ENCODE measurements at places on chromosomes 12 and 14.
A peak's percentile ranks its signal among the peaks of the same experiment; 100 is the strongest.

DNA sequence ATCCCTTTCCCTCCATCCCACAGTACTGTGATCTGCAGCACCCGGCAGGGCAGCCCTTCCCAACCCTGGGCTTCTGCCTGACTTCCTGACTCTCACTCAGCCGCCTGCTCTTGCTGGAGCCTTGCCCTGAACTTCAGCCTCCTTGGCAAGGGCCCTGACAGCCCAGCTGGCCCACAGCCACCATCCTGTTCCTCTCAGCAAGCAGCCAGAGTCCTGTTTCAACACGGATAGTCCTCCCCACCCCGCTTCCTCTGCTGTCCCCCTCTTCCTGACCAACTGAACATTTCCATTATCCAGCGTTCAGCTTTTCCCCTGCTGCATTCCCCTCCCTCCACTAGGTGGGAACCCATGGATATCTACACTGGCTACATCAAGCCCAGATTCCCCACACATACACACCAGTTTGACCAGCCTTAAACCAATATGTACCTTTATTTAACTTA lies 74.0 kb upstream of the MDM1 start:
- DNase-seq = no peak

GRCh38 chr14:23121361-23121771 lies 2.3 kb upstream of the CEBPE start:
- no peak for DNase-seq

- DNase-seq = no peak
Measured at GRCh38 chr12:14619741-14620501, 52.2 kb upstream of the PLBD1 start.

GRCh38 chr14:69827560-69827959 lies 30.5 kb upstream of the SLC10A1 start:
- DNase-seq = no peak

- DNase-seq = no peak
Measured at GRCh38 chr12:71186571-71187288, 28.9 kb upstream of the TSPAN8 start.

GRCh38 chr14:98167705-98168104 lies 1104.3 kb downstream of the BCL11B start:
- no peak for DNase-seq

GRCh38 chr12:46680506-46680905 lies 145.3 kb downstream of the SLC38A4 start:
- DNase-seq = no peak

- no peak for DNase-seq
Measured at GRCh38 chr12:32450768-32451167, 51.4 kb downstream of the FGD4 start.

- no peak for DNase-seq
Measured at GRCh38 chr12:99119449-99119848, 474.4 kb downstream of the APAF1 start.

GRCh38 chr12:49295082-49295936 lies at the start of gene PRPH:
Gene PRPH (plus strand): TSS chr12:49295147. CDS start chr12:49295201, 54 bp downstream.
- DNase-seq = no peak

DNA sequence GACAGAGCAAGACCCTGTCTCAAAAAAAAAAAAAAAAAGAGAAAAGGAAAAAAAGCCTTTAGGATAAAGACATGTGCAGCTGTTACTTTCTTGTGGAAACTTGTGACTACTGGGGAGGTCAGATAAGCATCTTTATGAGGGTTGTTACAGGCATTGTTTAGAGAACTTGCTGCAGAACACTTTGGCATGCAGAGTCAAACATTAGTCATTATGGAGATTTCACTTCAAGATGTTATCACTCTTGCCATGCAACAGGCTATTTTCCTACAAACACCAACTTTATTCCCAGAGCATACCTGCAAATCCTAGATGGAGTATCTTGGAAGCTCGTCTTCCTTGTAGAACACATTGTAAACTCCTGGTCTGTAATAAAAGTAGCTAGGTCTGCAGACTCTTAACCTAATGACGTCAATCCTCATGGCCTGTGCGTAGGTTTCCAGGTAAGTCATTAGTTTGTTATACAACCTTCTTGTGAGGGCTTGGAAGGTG lies 36.3 kb upstream of the WDR89 start:
- no peak for DNase-seq

- DNase-seq = no peak
Measured at GRCh38 chr14:91350483-91350812, 67.2 kb downstream of the CCDC88C start.

DNA sequence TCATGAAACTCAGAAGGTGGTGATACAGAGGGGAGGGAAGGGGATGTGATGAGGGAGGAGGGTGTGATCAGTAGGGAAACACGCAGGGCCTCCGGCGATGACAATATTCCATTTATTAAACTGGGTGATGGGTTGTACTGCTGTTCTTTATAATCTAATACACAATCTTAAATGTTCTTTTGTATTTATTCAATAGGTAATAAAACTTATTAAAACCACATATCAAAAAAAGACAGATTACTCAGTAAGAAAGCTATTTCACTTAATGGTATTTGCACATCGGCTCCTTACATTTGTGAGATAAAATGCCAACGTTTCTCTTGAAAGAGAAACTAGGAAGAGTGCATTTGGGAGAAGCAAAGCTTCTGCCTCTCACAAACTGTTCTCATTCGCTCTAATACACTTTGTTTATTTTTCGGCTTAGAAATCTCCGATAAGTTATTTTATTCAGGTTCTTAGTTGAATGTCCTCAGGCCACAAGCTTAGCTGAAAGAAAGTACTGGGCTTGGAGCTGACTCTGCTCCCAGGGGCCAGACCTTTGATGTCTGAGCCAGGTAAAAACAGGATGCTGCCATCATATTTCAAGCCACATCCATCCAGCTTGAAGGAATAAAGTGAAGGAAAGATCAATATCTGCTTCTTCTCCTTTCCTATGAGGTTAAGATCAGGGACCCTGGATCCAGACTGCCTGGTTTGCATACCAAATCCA lies 17.5 kb downstream of the STON2 start:
- no peak for DNase-seq

DNA sequence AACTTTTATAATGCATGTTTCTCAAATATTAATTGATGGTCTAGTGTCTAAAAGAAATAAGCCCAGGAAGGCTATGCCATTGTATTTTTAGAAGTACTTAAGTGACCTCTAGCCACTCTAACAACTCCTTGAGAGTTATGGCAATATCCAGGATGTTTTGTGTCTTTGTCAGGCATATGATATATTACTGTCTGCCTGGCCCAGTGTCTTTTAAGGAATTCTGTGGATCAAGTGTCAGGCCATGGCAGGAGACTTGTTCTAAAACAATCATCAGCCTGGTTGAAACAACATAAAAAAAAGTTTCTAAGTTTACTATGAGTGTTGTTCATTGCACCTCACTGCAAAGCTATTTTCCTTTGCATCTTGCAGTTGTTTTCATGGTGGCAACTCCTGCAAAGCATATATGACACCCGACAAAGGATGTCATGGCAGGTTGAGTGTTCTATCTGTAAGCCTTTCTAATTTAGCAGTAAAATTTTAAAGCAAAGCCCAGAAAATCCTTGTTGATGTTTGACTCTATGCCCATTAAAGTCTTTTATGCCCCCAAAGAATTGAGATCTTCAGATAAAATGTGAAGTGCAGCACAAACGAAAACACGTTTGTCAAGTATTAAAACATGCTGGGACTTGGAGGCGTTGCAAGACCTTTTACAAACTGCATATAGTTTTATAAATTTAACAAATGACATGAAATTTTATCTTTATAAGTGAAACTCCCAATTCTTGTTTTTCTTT lies 89.5 kb upstream of the SLC38A2 start:
- no peak for DNase-seq

DNA sequence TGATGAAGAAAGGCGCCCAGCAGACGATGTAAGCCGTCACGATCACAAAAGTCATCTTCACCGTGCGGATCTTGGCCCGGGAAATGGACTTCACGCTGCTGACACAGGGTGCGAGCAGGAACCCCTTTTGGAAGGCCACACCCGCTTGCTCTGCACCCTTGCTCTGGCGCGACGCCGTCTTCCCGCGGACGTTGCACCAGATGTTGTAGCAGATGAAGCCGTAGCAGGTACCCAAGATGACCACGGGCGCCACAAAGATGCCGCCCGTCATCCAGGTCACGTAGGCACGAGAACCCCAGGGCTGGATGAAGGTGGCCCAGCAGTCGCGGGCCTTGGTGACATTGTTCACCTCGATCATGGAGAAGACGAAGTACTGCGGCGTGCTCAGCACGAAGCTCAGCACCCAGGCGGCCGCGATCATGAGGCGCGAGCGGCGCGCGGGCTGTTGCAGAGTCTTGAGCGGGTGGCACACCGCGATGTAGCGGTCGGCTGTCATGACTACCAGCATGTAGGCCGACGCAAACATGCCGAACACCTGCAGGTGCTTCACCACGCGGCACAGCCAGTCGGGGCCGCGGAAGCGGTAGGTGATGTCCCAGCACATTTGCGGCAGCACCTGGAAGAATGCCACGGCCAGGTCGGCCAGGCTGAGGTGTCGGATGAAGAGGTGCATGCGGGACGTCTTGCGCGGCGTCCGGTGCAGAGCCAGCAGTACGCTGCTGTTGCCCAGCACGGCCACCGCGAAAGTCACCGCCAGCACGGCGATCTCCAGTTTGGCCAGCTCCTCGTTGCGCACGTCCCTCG lies 890 bp downstream of the AVPR1A start:
- no peak for DNase-seq

- no peak for DNase-seq
Measured at GRCh38 chr12:114512351-114512750, 106.4 kb upstream of the TBX5 start.

GRCh38 chr12:6354495-6355393 lies 12.9 kb upstream of the TNFRSF1A start:
- no peak for DNase-seq

DNA sequence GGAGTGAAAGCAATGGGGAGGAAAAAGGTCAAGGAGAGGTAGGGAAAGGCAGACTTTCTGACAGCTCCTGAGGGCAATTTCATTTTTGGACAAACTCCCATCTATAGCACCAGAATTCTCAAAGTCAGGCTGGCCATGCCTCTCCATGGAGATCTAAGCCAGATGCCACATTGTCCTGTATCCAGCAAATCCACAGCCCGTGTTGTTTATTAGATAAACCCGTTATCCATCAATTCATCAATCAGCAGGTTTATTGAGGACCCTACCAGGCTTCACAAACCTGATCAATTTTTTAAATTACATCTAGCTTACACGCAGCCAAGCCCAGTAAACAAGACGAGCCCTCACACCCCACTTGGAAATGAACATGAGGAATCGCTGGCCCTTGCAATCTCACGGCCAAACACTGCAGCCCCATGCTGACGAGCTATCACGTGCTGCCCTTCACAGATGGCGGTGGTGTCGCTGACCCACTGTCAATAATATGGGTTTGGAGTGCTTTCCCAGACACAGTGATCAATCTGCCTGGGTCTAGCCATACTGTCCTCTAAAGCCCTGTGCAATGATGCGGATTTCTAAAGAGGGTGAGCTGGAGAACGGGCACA lies 332.9 kb downstream of the DPF3 start:
- DNase-seq = no peak

DNA sequence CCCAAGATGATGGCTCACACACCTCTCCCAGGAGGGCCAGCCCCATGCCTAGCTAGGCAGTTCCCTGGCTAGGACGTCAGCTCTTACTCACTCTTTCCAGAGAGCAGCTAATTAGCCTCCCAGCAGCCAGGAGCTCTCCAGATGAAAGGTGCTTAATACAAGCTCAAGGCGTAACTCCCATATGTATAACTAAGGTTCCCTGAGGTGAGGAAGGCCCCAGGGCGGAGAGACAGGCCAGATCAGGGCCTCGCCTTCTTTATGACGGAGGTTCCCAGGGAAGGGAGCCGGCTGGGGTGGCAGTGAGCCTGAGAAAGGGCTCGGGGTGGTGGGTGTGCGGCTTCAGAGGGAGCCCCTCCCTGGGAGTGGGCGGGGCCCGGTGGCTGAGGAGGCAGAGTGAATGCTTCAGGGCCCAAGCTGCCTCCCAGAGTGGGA lies 26.4 kb upstream of the ZFP36L1 start:
- DNase-seq = no peak

GRCh38 chr12:31298515-31298910 lies 27.4 kb downstream of the SINHCAF start:
- no peak for DNase-seq

- DNase-seq = no peak
Measured at GRCh38 chr14:94903883-94904282, 134.0 kb upstream of the GSC start.

GRCh38 chr14:98725191-98725590 lies 546.8 kb downstream of the BCL11B start:
- no peak for DNase-seq

DNA sequence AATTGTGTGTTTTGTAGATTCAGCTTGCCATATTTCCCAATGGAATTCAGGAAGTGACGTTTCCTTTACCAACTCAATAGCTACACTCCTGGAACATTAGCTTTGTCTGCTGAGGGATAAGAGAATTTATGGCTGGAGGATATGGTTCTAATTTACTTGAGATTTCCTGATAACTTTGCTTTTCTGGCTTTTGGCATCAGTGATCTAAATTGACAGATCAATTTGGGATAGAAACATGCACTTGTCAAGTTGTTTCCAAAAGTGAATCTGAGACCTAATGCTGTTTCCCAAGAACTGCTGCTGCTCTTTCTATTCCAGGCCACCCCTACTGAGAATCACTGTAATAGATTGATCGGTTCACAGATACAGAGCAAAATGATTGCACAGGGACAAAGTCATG lies 43.2 kb downstream of the MGAT4C start:
- no peak for DNase-seq

GRCh38 chr14:99688210-99688581 lies 4.1 kb downstream of the CYP46A1 start:
- no peak for DNase-seq

- no peak for DNase-seq
Measured at GRCh38 chr12:25054076-25054782, 105.3 kb upstream of the BCAT1 start.

- DNase-seq = no peak
Measured at GRCh38 chr12:28620281-28620680, 430.0 kb downstream of the CCDC91 start.

GRCh38 chr14:102277874-102278630 lies 26.9 kb downstream of the MOK start:
- DNase-seq = no peak

GRCh38 chr12:82835217-82835616 lies 148.5 kb downstream of the TMTC2 start:
- no peak for DNase-seq

DNA sequence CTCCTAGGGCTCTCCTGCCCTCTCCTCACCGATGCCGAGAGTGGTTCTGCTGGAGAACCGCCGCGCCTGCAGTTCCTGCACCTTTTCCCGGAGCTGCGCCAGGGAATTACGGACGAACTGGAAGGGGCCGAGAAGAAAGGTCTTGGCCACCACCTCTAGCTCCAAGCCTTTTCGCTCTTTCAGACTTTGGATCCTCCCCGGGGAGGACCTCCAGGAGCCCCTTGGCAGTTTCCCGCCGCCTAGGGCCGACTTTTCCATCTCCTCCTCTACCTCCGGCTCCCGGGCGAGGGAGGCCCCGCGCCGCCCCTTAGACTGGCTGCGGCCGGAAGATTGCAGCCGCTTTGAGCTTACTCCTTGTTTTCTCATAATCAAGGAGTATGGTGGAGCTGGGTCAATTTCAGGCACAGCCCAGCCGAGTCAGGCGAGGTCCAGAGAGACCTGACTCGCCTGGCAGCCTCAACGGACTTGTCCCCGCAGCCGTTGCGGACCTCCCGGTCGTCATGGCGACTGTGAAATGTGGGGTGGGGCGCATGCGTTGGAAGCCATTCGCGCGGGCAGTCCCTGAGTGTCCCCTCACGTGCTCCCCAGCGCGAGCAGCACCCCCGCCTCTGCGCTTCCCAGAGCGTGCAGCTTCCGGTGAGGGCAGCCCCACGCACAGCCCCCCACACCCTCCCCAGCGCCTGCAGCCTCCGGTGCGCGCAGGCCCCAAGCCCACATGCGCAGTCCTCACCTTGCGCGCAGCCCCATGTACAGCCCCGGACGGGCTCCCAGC lies at the start of gene DPY19L2:
TSS of gene DPY19L2 (minus strand) at position 466 of the 772 bp plus-strand sequence. CDS start at position 366, 100 bp downstream.
- DNase-seq = peak; percentile 2

Data from stimulated activated CD8-positive, alpha-beta memory T cell treated with anti-CD3 and anti-CD28 coated beads, Interleukin-7, amount 100 ng/mL, for 1 hour (primary cell).